ENCODE measurements at places on chromosomes 16 and 17.

DNA sequence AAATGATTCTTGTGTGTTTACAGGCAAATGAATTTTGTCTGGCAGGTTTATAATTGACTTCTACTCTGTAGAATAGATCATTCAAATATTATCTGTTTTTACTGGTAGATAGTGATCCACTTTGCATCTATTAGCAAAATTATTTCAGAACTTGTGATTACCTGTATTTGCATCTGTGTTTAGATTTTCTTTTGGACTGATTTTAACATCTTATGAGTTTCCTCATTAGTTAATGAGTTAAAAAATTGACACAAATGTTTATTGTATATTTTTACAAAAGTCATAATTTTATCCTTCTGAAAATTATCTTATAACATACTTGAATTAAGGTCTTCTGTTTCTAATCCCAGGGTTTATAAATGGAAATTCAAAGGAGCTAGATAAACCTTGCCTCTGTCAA, 132.0 kb upstream of the KCNJ16 start:
- no peak for DNase-seq

DNA sequence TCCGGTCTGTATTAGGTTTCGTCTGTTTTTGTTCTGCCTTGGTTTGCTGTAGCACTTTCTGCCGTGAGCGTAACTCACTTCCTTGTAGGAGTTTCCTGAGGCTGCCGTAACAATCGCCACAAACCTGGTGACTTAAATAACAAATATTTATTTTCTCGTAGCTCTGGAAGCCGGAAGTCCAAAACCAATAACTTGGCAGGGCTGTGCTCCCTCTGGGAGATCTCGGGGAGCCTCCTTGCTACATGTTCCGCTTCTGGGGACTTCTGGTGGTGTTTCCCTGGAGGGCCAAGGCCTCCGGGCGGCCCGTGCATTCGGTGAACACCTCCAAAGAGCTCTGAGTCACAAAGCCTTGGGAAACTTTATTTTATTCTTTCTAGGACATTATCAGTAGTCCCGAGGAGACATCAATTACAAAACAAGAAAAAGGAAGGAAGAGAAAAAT, 6.8 kb upstream of the WDR45B start:
- DNase-seq, result no peak

GRCh38 chr16:28935346-28935745, 3.6 kb downstream of the CD19 start:
- DNase-seq, result no peak

- no peak for DNase-seq
These were observed 48.6 kb downstream of the IST1 start for GRCh38 chr16:71943887-71944286.

GRCh38 chr17:41728056-41728455, 6.4 kb downstream of the HAP1 start:
- no peak for DNase-seq

GRCh38 chr17:7478276-7479212, 887 bp downstream of the ZBTB4 start:
- DNase-seq, result no peak

- no peak for DNase-seq
These were observed 255.7 kb upstream of the DYNLRB2 start for GRCh38 chr16:80285104-80285503.

DNA sequence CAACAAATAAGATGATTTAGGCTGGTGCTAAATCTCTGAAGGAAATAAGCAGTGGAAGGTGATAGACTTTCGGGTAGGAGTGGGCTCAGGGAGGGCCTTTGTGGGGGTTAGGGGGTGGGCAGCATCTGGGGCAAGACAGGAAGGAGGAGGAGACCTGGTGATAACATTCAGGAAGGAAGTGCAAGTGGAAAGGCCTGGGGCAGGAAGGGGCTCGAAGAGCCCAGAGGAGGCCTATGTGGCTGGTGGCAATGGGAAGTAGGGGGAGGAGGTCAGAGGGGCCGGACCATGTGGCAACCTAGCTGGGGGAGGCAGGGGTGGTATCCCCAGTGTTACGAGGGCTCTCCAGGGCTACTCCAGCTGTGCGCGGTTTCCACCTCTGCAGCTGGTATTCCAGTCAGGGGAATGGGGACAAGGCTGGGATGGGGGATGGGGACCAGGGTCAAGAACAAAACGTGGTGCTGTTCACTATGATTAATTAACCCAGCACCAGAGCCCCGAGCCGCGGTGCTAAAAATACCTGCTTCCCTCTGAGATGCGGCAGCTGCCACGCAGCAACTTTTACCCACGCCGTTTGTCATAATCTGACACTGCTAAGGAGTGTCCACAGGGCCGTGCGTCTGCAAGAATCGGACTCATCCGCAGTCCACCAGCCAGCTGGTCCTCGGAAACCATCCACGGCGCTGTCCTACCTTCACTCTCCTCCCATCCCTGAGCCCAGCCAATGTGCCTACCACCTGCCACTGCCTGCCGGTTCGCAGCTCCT, 5.2 kb upstream of the CCDC182 start:
- no peak for DNase-seq

DNA sequence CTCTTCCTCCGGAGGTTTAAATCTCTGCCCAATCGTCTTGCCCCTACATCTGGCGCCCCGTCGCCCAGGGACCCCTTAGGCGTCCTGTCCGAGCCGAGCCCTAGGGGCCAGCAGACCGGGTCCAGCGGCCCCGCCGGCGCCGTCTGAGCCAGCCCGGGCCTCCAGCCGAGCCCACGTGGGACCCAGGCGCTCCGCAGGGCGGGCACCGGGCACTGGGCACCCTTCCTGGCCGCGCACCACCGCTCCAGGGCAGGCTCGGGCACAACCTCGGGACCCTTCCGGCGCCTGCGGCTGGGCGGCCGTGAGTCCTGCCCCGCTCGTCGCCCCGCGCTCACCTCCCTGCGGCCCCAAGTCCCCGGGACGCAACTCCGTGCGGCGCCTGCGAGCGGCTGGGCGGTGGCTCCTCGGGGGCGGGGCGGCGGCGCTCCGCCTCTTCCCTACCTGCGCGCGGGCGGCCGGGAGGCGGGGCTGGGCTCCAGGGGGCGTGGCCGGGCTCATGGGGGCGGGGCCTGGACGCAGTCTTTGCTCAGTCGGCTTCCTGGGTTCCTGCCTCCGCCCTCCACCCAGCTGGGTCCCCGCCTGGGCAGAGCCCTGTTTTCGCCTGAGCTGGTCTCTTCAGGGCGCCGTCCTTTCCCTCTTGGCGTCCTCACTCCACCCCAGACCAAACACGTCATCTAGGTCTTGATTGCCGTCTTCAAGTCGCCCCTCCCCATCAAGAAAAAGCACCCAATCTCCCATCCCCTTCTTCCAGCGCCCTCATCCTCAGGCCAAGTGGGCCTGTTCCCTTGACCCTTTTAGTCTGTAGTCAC, at the start of gene RHBDF2:
RHBDF2 (minus strand) TSS at position 406 of the 809 bp plus-strand sequence. CDS start 19,899 bp downstream, outside the sequence.
- DNase-seq, result peak; percentile 72

GRCh38 chr17:8227238-8227581, 16.8 kb upstream of the AURKB start:
- no peak for DNase-seq

- DNase-seq, result peak; percentile 36
These were observed 13.7 kb downstream of the SHCBP1 start for GRCh38 chr16:46607529-46607928.

GRCh38 chr17:2041561-2042389, at the start of gene OVCA2:
TSS of gene OVCA2 (plus strand) at chr17:2042022. CDS start at chr17:2042048, 26 bp downstream.
- peak; percentile 95 for DNase-seq

DNA sequence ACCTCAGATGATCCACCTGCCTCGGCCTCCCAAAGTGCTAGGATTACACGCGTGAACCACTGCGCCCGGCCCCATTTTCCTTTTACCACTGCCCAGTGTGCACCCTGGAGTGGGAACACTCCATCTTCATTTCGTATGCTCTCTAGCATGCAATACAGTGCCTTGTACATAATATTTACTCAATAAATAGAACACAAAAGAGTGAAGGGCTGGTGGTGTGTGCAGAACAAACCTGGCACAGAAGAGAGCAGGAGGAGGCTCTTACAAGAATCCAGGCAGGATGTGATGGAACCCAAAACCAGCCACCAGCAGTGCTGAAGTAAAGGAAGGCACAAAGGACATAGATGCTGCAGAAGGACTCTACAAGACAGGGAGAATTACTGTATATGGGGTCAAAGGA, 7.3 kb downstream of the KRT37 start:
- DNase-seq, result no peak

- no peak for DNase-seq
These were observed 6.5 kb downstream of the NXPH3 start for GRCh38 chr17:49582055-49582722.

DNA sequence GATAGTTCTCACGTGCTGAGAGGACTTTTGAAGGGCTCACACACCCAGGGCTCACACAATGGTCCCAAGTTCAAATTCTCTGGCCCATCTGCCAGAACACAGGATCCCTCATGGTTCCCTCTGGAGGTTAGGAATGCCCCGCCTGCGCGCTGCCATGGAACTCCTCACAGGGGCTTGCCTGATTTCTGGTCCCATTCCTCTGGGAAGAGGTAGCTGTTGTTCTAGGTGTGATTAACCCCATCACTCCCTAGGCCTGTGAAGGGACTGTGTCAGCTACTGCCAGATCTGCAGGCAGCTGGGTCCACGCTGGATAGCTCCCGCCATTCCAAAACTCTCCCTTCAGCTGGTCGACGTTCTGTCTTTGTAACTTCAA, 2.3 kb upstream of the ARMC5 start:
- DNase-seq, result no peak

- no peak for DNase-seq
These were observed 5.1 kb upstream of the HLF start for GRCh38 chr17:55259684-55260111.

- DNase-seq, result no peak
These were observed 14.1 kb downstream of the PRMT7 start for GRCh38 chr16:68324780-68325357.

- no peak for DNase-seq
These were observed 8.8 kb downstream of the SLC26A11 start for GRCh38 chr17:80229011-80229410.

DNA sequence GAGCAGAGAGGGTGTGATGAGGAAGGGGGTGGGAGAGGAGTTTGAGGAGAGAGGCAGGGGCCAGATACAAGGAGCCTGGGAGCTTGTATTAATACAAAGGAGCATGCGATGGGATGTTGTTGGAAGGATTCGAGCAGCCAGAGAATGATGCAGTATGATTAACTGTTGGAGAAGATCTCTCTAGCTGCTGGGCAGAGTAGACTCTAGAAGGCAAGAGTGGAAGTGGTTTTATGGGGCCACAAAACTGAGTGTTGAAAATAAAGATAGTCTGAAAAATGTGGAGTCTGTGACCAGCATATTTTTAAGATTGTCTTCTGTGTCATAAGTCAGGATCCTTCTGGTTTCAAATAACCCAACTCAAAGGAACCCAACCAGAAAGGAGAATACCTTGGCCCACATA, 98.3 kb downstream of the MSI2 start:
- no peak for DNase-seq

- DNase-seq, result no peak
These were observed 113.9 kb upstream of the TBX2 start for GRCh38 chr17:61285526-61286320.
